T-helper 17 cell (primary cell): ENCODE measurements at places on chromosomes 11 and 22.

DNA sequence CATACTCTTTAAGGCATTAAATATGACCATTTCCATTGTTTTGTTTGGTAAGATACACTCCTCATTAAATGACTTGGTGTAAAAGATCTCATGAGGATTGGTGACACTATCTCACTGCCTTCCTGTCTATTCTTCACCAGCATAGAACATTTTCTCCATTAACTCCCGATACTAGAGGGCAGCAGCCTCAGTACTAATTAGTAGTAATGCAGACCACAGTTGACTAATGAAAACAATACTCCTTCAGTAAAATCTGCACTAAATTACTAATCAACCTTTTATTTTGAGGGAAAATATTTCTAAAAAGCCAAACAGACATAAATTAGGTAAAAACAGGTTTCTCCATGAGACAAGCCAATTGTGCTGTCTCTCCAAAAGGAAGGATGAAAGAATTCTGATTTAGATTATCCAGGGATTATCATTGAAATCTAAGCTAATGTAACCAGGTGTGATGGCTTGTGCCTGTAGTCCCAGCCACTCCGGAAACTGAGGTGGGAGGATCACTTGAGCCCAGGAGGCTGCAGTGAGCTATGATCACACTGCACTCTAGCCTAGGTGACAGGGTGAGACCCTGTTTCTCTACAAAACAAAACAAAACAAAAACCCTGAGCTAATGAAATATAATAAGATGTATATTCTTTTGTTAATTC lies 9.4 kb downstream of the PGM2L1 start:
- H3K27ac ChIP-seq = peak overlapping the region; percentile 89
- peaks cover 28% of the 10 kb centered on the region for H3K4me1 ChIP-seq
- DNase-seq = peak; percentile 23
- no peaks in the 10 kb centered on the region for H3K27me3 ChIP-seq

GRCh38 chr11:44997566-44997965 lies 46.9 kb upstream of the TP53I11 start:
- no peak overlapping the region for H3K27ac ChIP-seq
- no peaks in the 10 kb centered on the region for H3K36me3 ChIP-seq
- peaks cover 5% of the 10 kb centered on the region for H3K4me1 ChIP-seq

DNA sequence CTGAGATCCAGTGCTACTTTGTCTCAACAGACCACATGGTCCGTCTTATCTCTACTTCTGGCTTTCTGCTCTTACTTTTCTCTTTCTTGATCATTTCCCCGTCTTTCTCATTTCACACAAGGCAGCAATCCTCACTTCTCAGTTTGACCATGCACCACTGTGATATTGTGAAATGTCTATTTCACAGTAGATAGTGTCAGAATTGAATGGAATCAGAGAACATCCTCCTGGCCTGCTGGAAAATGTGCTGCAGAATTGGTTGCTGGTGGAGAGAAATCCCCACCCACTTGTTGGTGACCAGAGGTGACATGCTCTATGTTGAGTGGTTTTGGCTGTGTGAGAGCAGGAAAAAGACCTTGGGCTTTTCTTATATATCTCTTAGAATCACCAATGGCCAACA lies 57.8 kb upstream of the RCN1 start:
- H3K27ac ChIP-seq = no peak overlapping the region
- H3K4me1 ChIP-seq = peaks cover 7% of the 10 kb centered on the region
- peaks cover 64% of the 10 kb centered on the region for H3K27me3 ChIP-seq
- peaks cover 2% of the 10 kb centered on the region for H3K36me3 ChIP-seq
- no peak overlapping the region for H3K4me3 ChIP-seq

DNA sequence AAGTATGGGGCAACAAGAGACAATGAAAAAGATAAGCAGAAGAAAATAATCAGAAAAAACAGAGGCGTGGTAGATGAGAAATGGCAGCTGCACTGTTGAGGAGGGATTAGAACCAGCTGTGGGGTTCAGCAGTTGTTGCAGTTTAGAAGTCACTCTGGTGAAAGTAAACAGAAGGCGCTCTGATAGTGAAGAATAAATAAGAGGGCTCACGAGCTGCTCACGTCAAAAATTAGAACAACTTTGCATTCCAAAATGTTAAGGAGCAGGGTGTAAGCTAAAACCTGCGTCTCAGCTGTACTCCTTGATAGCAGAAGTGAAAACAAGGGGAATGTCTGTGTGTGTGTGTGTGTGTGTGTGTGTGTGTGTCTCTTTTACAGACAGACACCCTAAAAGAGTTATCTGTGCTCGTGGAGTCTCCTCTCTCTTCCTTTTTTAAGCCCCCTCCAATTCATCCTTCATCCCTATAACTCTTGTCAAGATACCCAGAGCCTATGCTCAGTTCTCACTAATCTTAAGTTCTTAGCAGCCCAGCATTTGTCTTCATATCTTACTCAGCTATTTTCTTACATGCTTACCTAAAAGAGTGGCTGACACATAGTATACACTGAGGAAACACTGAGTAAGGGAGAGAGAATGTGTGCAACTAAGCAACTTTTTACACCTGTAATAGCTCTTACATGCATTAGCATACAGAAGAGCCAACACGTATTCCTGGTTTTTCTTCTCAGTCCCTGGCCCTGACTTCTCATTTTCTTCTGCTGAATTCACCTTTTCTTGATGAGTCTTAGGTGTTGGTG lies 8.9 kb downstream of the TTC17 start:
- H3K36me3 ChIP-seq = peaks cover 3% of the 10 kb centered on the region
- peak overlapping the region; percentile 81 for H3K27ac ChIP-seq
- DNase-seq = no peak
- H3K4me1 ChIP-seq = peaks cover 28% of the 10 kb centered on the region
- H3K27me3 ChIP-seq = no peaks in the 10 kb centered on the region

- no peak overlapping the region for H3K27ac ChIP-seq
- no peaks in the 10 kb centered on the region for H3K36me3 ChIP-seq
- H3K4me1 ChIP-seq = no peaks in the 10 kb centered on the region
- DNase-seq = no peak
- no peak overlapping the region for H3K4me3 ChIP-seq
These were observed 133.2 kb downstream of the APOL5 start for GRCh38 chr22:35850831-35851230.
